ENCODE measurements at places on chromosomes 7 and 10. TPM values are rescaled to one million over a fixed set of nuclear protein-coding genes. Genes with fewer than 3 reads are reported as not detected.

Gene PNLIPRP3
- total RNA-seq, result not detected

Gene DYNC1I1
- total RNA-seq, result 4.5 TPM

Gene PSD
- 30.9 TPM for total RNA-seq

Gene LIPN
- total RNA-seq, result not detected

Gene ACSM6
- not detected for total RNA-seq

Gene GUSB
- total RNA-seq, result 34.8 TPM

Gene RAB19
- total RNA-seq, result not detected

Gene HOXA3
- total RNA-seq, result 0.87 TPM

Gene IFIT2
- total RNA-seq, result 4.8 TPM

Gene PON1
- 0.34 TPM for total RNA-seq

Gene FAM107B
- total RNA-seq, result 12.2 TPM

Gene RASSF4
- 5.9 TPM for total RNA-seq

Gene LYZL2
- not detected for total RNA-seq

GRCh38 chr10:3071405-3072198 is 4.3 kb downstream of the PFKP start:
- H3K4me3 ChIP-seq, result no peak overlapping the region
- peaks cover 7% of the 10 kb centered on the region for H3K4me1 ChIP-seq
- H3K36me3 ChIP-seq, result no peaks in the 10 kb centered on the region
- DNase-seq, result no peak

- no peaks in the 10 kb centered on the region for H3K36me3 ChIP-seq
- no peak for DNase-seq
- H3K27ac ChIP-seq, result no peak overlapping the region
- H3K27me3 ChIP-seq, result no peaks in the 10 kb centered on the region
Measured at GRCh38 chr10:62071846-62072281, 170.4 kb downstream of the ARID5B start.

GRCh38 chr7:147418966-147419365 is 1171.6 kb upstream of the C7orf33 start:
- H3K27ac ChIP-seq, result no peak overlapping the region
- H3K4me1 ChIP-seq, result no peaks in the 10 kb centered on the region
- H3K36me3 ChIP-seq, result no peaks in the 10 kb centered on the region
- H3K4me3 ChIP-seq, result no peak overlapping the region
- H3K27me3 ChIP-seq, result no peaks in the 10 kb centered on the region

DNA sequence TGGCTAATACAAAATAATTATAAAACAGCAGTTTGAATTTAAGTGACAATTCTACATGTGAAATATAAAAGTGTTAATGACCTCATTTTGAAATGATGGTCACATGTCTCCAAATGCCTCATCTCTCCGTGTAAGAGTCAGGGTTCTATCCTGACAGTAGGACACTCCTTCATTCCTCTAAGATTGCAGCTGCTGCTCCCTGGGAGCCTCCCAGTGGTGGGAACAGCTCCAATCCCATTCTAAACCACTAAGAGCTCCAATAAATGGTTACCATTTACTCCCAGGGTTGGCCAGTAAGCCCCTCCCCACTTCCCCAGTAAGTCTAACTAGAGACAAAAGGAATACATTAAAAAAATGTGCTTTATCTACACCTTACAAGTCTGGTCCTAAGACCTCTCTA is 344.6 kb upstream of the AOAH start:
- peaks cover 3% of the 10 kb centered on the region for H3K4me1 ChIP-seq
- no peak overlapping the region for H3K27ac ChIP-seq
- no peak for DNase-seq

- H3K36me3 ChIP-seq, result no peaks in the 10 kb centered on the region
- DNase-seq, result no peak
- peaks cover 24% of the 10 kb centered on the region for H3K4me1 ChIP-seq
- no peak overlapping the region for H3K4me3 ChIP-seq
Measured at GRCh38 chr7:116357781-116358670, 141.5 kb upstream of the CAV2 start.

- no peak overlapping the region for H3K4me3 ChIP-seq
- no peaks in the 10 kb centered on the region for H3K36me3 ChIP-seq
- H3K27ac ChIP-seq, result no peak overlapping the region
Measured at GRCh38 chr7:121529003-121529402, 132.9 kb upstream of the FAM3C start.

- DNase-seq, result peak; percentile 66
- H3K27me3 ChIP-seq, result no peaks in the 10 kb centered on the region
- H3K36me3 ChIP-seq, result no peaks in the 10 kb centered on the region
- H3K4me1 ChIP-seq, result peaks cover 9% of the 10 kb centered on the region
- H3K27ac ChIP-seq, result peak overlapping the region; percentile 97
- peak overlapping the region; percentile 99 for H3K4me3 ChIP-seq
Measured at GRCh38 chr7:76358011-76358480, 745 bp downstream of the YWHAG start.

DNA sequence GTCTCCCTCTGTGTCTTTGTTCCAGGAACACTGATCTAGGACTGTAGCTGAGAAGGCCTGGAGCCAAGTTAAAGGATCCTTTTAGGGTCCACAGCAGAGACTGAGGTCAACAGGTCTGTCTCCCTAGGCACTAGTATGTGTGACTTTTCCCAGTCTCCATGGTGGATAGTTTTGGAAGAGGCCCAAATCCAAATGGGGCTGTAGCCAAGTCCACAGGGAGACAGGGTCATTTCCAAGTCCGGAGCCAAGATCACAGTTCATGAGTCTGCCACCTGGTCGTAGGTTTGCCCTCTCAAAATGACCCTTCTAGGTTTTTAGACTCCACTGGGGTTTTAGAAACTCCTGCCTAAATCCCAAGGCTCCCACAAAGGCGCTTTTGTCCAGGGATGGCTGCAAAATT is 16.8 kb downstream of the ZNF277 start:
- no peak overlapping the region for H3K27ac ChIP-seq
- H3K4me1 ChIP-seq, result peaks cover 11% of the 10 kb centered on the region
- DNase-seq, result no peak
- H3K27me3 ChIP-seq, result no peaks in the 10 kb centered on the region

DNA sequence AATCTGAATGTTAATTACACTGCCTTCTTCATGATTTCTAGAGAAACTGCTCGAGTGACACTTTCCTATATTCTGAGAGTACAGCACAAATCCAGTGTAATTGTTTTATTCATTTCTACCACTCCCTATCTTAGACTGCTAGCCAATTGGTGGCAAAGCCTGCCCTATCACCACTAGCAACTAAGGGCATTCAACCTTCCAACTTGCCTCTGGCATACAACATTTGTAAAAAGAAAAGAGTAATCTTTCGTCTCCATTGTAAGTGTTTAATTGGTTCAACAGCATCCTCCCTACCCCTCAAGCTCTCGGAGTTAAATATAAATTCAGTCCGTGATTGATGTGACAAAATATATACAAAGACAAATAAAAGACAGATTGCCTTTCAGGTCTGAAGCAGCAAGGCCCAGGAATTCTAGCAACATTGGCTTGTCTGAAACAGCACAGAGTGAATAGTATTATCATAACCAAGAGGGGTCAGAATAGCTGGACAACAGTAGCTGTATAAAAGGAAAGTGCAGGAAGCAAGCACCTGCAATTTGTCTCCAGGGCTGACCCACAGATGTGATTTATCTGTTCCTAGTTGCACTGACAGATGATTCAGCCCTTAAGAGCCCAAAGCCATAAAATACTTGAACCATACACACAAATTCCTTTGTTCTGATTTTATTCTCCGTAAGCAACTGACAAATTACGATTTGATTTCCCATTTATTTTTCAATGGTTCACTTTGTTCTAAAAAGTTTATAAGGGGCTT is 47.6 kb upstream of the ANKRD1 start:
- H3K4me1 ChIP-seq, result no peaks in the 10 kb centered on the region
- no peak overlapping the region for H3K4me3 ChIP-seq
- H3K27ac ChIP-seq, result no peak overlapping the region
- H3K36me3 ChIP-seq, result no peaks in the 10 kb centered on the region

GRCh38 chr7:47100817-47101435 is 481.0 kb downstream of the TNS3 start:
- H3K27me3 ChIP-seq, result no peaks in the 10 kb centered on the region
- H3K36me3 ChIP-seq, result no peaks in the 10 kb centered on the region
- DNase-seq, result peak; percentile 27
- no peak overlapping the region for H3K27ac ChIP-seq
- no peaks in the 10 kb centered on the region for H3K4me1 ChIP-seq

GRCh38 chr7:106679153-106679931 is 18.4 kb upstream of the CCDC71L start:
- H3K36me3 ChIP-seq, result no peaks in the 10 kb centered on the region
- no peak overlapping the region for H3K4me3 ChIP-seq
- no peaks in the 10 kb centered on the region for H3K4me1 ChIP-seq
- no peak overlapping the region for H3K27ac ChIP-seq
- H3K27me3 ChIP-seq, result no peaks in the 10 kb centered on the region

DNA sequence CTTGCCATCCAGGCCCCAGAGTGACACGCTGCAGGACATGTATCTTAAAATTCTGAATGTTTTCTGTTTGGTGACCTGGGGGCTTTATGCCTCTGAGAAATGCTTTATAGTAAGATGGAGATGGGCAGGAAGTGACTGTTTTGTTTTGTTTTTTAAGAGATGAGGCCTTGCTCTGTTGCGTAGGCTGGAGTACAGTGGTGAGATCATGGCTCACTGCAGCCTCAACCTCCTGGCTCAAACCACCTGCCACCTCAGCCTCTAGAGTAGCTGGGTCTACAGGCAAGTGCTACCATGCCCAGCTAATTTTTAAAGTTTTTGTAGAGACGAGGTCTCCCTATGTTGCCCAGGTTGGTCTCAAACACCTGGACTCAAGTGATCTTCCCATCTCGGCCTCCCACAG is 20.6 kb downstream of the ZNF777 start:
- no peak overlapping the region for H3K27ac ChIP-seq
- no peaks in the 10 kb centered on the region for H3K27me3 ChIP-seq
- no peak for DNase-seq
- no peaks in the 10 kb centered on the region for H3K36me3 ChIP-seq
- H3K4me1 ChIP-seq, result no peaks in the 10 kb centered on the region

DNA sequence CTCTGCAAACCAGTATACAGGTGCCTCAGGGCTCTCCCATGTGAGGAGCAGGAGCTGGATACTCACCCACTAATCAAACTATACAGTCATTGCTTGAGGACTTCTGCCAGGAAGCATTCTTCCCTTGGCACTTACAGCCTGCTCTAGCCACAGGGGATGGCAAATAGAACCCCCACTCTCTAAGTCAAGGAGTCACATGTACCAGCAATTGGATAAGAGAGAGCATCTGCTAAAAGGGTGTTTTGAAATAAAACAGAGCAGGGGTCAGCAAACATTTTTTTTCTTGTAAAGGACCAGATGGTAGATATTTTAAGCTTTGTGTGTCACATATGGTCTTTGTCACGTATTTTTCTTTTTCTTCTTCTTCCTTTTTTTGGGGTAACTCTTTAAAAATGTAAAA is 865.2 kb upstream of the GHITM start:
- H3K27ac ChIP-seq, result no peak overlapping the region
- no peak for DNase-seq
- no peaks in the 10 kb centered on the region for H3K36me3 ChIP-seq
- no peaks in the 10 kb centered on the region for H3K4me1 ChIP-seq

GRCh38 chr10:98312822-98313221 is 44.8 kb upstream of the LOXL4 start:
- H3K4me3 ChIP-seq, result no peak overlapping the region
- no peaks in the 10 kb centered on the region for H3K27me3 ChIP-seq
- no peak overlapping the region for H3K27ac ChIP-seq
- no peaks in the 10 kb centered on the region for H3K4me1 ChIP-seq
- no peak for DNase-seq

- no peak overlapping the region for H3K4me3 ChIP-seq
- no peaks in the 10 kb centered on the region for H3K36me3 ChIP-seq
- no peaks in the 10 kb centered on the region for H3K4me1 ChIP-seq
- H3K27ac ChIP-seq, result no peak overlapping the region
Measured at GRCh38 chr7:101386558-101387231, 24.0 kb downstream of the COL26A1 start.

DNA sequence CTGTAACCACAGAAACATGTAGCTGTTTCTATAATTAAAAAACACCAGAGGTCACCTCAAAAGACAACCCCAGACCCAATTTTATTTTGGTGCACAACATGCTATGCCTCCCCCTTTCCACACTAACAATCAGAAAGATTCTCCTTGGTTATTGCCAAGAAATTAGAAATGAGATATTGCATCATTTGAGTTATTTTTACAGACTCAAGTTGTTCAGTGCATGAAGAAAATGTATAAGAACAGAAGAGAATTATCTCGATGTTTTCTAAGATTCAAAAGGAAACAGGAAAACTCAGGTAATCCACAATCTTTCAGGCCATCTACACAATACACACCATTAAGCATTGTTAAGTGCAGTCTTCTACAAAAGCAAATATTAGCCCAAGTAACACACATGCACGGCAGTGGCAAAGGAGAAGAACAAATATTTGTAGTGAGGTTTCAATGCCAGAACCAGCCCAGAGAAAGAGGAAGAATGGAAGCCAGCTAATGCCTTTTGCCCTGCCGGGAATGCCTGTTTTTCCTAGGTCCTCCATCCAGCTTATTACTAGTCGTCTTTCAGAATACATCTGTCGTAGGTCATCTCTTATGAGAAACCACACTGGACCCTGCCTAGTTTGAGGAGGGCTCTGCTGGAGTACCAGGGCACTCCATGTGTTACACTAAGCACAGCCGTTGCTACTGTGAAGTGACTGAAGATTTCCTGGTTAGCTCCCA is 67.6 kb upstream of the C1GALT1 start:
- no peaks in the 10 kb centered on the region for H3K27me3 ChIP-seq
- no peak for DNase-seq
- no peaks in the 10 kb centered on the region for H3K36me3 ChIP-seq
- no peak overlapping the region for H3K4me3 ChIP-seq
- no peaks in the 10 kb centered on the region for H3K4me1 ChIP-seq

- no peaks in the 10 kb centered on the region for H3K36me3 ChIP-seq
- DNase-seq, result no peak
Measured at GRCh38 chr10:70558295-70558694, 44.2 kb downstream of the PRF1 start.

DNA sequence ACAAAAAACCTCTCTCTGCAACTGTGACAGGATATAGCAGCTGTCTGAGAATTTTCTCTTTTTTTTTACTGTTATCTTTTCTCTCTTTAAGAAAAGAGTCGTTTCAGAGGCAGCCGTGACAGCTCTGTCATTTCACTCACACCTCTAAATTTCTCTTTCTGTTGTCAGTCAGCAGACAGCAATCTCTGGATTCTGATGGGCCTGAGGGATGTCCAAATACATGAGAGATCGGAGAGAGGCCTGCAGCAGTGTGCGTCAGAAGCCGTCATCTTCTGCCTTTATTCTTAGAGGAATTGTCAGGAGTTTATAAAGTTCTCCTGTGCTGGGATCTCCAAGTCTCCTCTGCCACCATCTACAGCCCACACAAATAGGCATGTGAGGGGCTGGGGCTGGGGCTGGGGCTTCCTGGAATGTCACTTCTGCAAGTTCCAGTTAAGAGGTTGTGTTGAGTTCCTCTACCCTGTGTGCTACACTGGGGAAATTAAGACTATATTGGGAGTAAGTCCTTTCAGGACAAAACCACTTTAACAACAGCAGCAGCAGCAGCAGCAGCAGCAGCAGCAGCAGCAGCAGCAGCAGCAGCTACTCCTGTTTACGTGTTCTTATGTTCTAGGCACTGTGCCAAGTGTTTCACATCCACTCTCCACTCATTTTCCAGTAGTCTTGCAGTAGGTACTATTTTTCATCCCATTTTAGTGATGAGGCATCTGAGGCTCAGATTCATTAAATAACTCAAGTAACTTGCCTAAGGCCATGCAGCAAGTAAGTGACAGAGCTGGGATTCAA is 541.3 kb downstream of the LRMDA start:
- peaks cover 10% of the 10 kb centered on the region for H3K4me1 ChIP-seq
- no peak overlapping the region for H3K27ac ChIP-seq
- H3K27me3 ChIP-seq, result no peaks in the 10 kb centered on the region
- DNase-seq, result no peak
- no peak overlapping the region for H3K4me3 ChIP-seq

- no peaks in the 10 kb centered on the region for H3K27me3 ChIP-seq
- H3K27ac ChIP-seq, result no peak overlapping the region
- DNase-seq, result no peak
- H3K4me1 ChIP-seq, result no peaks in the 10 kb centered on the region
Measured at GRCh38 chr7:124674451-124674850, 91.1 kb downstream of the GPR37 start.
